ENCODE measurements at places on chromosomes 13 and 19.

DNA sequence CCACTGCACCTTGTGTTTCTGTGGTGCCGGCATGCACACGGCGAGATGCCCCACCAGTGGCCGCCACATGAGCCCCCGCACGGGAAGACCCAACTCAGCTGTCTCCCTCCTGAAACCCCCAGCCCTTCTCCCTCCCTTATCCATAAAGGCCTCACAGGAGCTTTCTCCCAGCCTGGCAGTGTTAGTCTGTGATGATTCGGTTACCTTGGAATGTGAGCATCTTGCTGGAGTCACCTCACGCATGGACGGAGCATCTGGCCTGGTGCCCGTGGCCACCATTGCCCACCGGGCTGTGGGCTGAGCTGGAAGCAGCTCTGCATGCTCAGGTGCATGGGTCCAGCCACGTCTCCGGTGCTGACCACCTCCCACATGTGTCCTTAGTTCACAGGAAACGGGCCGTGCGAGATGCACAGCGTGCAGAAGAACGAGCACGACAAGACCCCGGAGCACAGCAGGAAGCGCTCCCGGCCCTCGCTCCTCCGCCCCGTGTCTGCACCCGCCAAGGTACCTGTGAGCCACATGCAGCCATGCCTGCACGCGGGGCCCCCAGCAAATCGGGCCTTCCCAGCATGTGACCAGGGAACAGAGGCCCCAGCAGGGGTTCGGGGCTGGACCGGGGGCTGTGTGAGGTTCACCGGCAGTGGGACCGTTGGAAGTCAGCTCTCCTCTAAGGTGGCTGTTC is 22.0 kb downstream of the SIN3B start:
- no peak for DNase-seq

- no peak for DNase-seq
Observed at GRCh38 chr13:102049853-102050252, 352.0 kb downstream of the FGF14 start.

GRCh38 chr19:50972795-50973376 is 3.5 kb upstream of the KLK6 start:
- no peak for DNase-seq

DNA sequence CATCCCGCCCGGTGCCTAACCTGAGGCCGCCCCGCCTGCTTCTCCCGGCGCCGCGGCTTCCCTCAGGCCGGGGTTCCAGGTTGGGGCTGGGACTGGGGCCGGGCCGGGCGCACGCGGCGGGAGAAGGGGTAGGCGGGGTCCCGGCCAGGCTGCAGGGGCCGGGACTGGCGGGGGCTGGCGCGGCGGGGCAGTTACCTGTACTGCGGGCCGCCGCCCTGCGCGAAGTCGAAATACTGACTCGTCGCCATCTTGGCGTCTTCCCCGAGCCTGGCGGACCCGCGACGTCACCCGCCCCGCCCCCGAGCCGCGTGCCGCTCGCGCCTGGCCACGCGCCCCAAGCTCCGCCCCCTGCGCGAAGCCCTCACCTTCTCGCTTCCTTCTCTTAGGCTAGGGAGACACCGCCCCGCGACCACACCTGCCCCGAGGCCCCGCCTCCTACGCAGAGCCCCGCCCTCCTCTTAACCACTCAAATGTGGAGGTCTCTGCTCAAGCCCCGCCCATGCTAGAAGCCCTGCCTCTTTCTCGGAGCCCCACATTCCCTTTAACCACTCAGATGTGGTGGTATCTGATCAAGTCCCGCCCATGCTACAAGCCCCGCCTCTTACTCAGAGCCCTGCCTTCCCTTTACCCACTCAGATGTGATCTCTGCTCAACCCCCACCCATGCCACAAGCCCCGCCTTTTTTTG is at the start of gene ZFR2:
TSS of gene ZFR2 (minus strand) at position 269 of the 687 bp plus-strand sequence. CDS start at position 248, 21 bp downstream.
- DNase-seq: peak; percentile 80

DNA sequence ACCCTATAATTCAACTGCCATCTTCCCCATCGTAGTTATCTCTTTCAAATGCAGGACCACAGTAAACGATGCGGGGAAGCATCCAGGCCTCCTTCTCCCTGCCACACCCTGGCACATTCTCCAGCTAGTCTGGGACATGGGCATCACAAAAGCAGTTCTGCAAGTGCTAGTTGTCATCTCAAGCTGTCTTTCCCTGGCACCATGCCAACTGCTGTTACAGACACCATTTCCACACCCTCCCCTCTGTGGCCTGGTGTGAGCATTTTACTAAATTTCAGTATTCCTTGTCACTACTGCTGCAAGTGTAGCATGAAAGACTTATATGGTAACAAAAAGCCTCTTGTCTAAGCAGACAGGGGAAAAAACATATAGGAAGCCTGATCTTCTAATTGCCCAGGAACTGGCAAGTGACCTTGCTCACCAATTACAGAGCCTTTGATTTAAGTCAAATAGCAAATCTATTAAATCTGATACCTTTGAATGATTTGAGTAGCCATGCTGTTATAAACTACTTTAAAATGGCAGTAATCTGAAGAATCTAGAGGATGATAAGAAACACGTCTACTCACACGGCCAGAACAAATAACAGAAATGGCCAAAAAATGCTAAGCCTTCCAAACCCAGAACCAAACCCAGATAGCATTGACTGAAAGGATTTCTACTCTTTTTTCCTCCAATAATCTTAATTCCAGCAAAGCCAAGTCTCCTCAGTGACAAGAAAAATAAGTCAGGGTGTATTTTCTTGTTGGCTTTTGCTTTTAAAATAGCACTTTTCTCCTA is 179.0 kb downstream of the NUFIP1 start:
- no peak for DNase-seq

GRCh38 chr13:26929971-26930730 is 169.6 kb upstream of the GPR12 start:
- peak; percentile 85 for DNase-seq

- peak; percentile 88 for DNase-seq
Observed at GRCh38 chr19:27971071-27971470, 1241.9 kb downstream of the UQCRFS1 start.

DNA sequence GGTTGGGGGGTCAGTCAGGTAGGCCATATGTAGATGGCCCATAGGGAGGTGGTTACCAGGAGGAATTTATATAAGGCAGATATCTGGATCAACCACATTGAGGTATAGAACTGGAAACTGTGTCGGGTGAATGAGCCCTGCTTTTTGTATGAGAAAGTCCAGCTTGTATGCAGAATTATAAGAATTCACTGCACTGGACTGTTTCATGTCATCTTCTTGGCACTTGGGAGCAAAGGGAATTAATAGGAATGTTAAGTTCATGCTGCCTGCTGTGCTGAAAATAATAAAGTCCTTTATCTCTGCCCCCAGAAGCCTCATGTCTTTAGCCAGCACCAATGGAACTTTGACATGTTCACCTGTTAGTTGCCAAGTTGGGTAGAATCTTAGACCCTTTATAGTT is 12.3 kb downstream of the BORA start:
- DNase-seq: no peak

- peak; percentile 84 for DNase-seq
Observed at GRCh38 chr19:45496349-45496953, 396 bp downstream of the RTN2 start.

- DNase-seq: peak; percentile 55
Observed at GRCh38 chr19:2270423-2271233, 11.3 kb downstream of the PEAK3 start.

DNA sequence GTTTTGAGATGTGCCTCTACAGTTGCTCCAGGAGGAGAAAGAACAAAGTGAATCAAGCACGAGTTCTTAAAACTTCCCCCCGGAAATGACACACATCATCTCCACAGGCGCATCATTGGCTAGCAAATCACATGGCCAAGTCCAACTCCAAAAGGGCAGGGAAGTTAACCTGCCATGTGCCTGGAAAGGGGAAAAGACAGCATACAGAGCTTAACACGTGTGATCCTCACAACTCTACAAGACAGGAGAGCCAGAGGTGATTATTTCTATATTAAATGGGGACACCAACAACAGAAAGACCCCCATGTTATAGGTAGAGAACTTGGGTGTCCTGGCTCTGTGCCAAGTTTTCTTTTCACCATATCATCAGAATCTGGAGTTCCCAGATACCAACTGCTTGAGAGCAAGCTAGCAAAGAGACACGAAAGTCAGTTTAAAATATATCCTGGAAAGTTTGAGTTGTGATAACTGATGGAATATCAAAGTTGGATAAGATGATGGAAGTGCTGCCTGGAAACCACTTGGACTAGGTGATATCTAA is 871.1 kb downstream of the UQCRFS1 start:
- no peak for DNase-seq

DNA sequence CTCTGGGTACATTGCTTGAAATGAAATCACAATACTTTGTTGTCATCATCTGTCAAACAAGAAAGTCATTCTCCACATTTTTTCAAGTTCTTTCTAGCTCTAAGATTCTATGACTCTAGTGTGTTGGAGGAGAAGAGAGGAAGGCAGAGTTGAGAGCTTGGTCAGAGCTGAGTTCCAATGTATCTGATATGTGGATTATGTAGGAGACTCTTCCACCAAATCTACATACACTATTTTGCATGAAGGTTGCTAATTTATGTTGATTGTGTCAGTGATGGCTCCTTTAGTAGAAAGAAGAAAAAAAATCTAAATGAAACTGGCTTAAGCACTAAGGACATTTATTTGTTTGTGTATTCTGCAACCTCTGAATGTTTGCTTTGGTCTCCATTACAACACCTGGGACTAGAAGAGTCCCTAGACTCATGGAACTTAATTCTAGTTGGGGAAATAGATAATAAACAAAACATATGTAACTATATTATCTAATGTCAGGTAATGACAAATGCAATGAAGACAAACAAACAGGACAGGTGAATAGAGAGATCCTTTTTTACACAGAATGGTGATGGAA is 691.9 kb downstream of the UQCRFS1 start:
- DNase-seq: no peak

GRCh38 chr13:96822895-96823294 is 171.4 kb downstream of the OXGR1 start:
- peak; percentile 48 for DNase-seq

DNA sequence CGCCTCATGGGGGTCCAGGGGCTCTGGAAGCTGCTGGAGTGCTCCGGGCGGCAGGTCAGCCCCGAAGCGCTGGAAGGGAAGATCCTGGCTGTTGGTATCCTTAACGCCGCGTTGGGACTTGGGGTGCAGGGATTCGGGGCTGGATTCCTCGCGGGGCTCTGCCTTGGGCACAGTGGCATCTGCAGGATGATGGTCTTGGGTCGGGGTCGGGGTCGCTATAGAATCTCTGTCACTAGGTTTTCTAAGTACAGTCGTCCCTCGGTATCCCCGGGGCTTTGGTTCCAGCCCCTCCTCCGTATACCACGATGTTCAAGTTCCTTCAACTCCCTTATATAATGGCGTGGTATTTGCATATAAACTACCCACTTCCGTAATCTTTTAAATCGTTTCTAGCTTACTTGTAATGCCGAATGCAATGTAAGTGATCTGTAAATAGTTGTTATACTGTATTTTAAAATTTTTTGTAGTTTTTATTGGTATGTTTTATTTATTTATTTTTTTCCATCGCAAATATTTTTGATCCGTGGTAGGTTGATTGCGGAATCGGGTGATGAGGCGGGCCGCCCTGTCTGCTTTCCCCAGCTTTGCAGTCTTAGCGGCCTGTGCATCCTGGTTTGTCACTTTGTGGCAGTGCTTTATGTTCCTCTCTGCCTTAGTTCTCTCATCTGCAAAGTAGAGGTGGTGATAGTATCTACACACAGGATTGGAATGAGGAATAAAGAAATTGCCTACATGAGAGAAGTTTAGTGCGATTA is 606 bp downstream of the ERCC5 start:
- peak; percentile 11 for DNase-seq

GRCh38 chr19:4414800-4415321 is 12.4 kb downstream of the CHAF1A start:
- DNase-seq: peak; percentile 64

GRCh38 chr19:4974880-4975469 is 6.1 kb downstream of the KDM4B start:
- DNase-seq: no peak

GRCh38 chr13:95020298-95020987 is 280.8 kb downstream of the ABCC4 start:
- no peak for DNase-seq

- peak; percentile 37 for DNase-seq
Observed at GRCh38 chr19:47057328-47057727, 8.9 kb upstream of the TMEM160 start.

DNA sequence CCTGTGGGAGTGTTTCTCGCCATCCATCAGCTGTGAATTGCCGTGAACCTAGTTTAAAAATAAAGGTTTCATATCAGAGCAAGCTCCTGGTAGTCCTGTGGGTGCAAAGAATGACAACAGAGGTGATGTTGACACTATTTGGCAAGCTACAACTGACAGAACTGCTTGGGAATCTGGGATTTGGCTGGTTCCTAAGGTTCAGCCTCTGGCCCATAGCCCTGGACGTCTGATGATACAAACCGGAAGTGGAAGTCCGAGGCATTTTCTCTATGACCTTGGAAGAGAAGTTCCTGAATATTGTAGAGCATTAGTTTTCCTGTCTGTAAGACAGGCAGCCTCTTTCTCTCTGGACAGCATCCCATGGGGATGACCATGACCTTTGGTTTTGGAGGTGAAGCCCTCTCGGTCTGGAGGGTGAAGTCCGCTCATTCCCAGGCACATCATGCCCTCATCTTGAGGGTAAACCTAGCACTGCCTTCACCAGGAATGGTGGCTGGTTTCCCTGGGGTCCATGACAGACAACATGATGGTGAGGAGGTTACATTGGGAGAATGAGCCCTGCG is 29.1 kb downstream of the GATAD2A start:
- DNase-seq: no peak

GRCh38 chr13:45198041-45198440 is 2.8 kb downstream of the KCTD4 start:
- no peak for DNase-seq

- DNase-seq: no peak
Observed at GRCh38 chr13:44276061-44276460, 97.6 kb upstream of the SERP2 start.

DNA sequence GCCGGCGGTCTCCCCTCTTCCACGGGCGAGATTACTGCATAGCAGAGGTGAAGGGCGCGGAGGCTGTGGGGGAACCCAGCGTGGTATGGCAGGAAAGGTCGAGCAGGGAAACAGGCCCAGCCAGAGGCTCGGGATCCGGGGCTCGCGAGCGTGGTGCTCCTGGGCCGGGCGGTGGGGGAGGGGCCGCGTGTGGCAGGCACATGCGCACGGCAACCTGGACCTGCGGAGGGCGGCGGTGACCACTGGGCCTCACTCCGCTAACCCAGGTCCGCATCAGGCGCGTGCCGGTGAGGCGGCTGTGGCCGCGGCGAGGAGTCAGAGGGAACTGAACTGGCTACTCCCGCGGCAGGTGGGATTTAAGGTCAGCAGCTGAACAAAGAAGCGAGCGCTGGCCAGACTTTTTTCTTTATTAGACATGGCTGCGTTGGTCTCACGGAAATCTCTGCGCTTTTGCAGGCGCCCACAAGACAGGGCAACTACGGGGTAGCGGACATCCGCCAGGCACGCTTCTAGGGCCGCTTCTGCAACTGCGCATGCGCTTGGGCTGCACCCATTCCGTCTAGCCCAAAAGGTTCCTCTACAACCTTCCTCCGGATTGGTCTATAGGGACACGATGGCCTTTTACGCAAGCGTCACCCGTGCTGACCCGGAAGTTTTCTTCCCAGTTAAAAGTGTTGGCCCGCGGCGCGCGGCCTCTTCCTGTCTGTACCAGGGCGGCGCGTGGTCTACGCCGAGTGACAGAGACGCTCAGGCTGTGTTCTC is at the start of gene RPS5:
TSS of gene RPS5 (plus strand) at position 694 of the 762 bp plus-strand sequence. CDS start 869 bp downstream, outside the sequence.
- DNase-seq: peak; percentile 97

- DNase-seq: no peak
Observed at GRCh38 chr13:112252804-112253590, 123.2 kb upstream of the SPACA7 start.
